ENCODE measurements at places on chromosomes 6 and 20. TPM values are rescaled to one million over a fixed set of nuclear protein-coding genes. Genes with fewer than 3 reads are reported as not detected.

ALDH8A1 gene
- total RNA-seq, result 1.5 TPM

LY6G5B gene
- total RNA-seq, result 4.3 TPM

PRR3 gene
- total RNA-seq, result 7.3 TPM

IL17F gene
- not detected for total RNA-seq

WRNIP1 gene
- total RNA-seq, result 26.5 TPM

HLA-G gene
- total RNA-seq, result not detected

RIMS4 gene
- total RNA-seq, result not detected

PTK7 gene
- 30.3 TPM for total RNA-seq

TINAG gene
- total RNA-seq, result not detected

WFDC10B gene
- total RNA-seq, result not detected

LHFPL5 gene
- total RNA-seq, result not detected

PI16 gene
- total RNA-seq, result not detected

LY6G6D gene
- not detected for total RNA-seq

TFAP2C gene
- total RNA-seq, result 1.2 TPM

GTSF1L gene
- not detected for total RNA-seq

PTK6 gene
- total RNA-seq, result under 0.01 TPM

ABHD16B gene
- total RNA-seq, result not detected

TNFRSF6B gene
- 8.2 TPM for total RNA-seq

IL20RA gene
- total RNA-seq, result 0.37 TPM

POPDC3 gene
- 23.7 TPM for total RNA-seq

TAAR1 gene
- not detected for total RNA-seq

TEAD3 gene
- 9.2 TPM for total RNA-seq
